Upper lobe of right lung (tissue), 1 donor: ENCODE measurements at places on chromosomes 7 and 10. TPM values are rescaled to one million over a fixed set of nuclear protein-coding genes. Genes with fewer than 3 reads are reported as not detected.

The HGF gene
- 26.5 TPM for total RNA-seq

The FAM13C gene
- 11.8 TPM for total RNA-seq

The OPN4 gene
- total RNA-seq: not detected

The RBM17 gene
- total RNA-seq: 92.5 TPM

The TIMM23B gene
- 15.3 TPM for total RNA-seq

The ATP5MK gene
- total RNA-seq: 206 TPM

The RAMP3 gene
- 255 TPM for total RNA-seq

The SBDS gene
- 129 TPM for total RNA-seq

The NUTM2B gene
- 0.96 TPM for total RNA-seq

The DOCK1 gene
- total RNA-seq: 46.4 TPM

The MRPS17 gene
- 12.6 TPM for total RNA-seq

- no peak for DNase-seq
Measured at GRCh38 chr10:131888186-131888604, 12.6 kb upstream of the PPP2R2D start.

GRCh38 chr10:129697463-129698247 is 230.6 kb downstream of the MGMT start:
- no peak for DNase-seq

GRCh38 chr7:135334830-135335543 is 101.3 kb downstream of the STRA8 start:
- DNase-seq: no peak

DNA sequence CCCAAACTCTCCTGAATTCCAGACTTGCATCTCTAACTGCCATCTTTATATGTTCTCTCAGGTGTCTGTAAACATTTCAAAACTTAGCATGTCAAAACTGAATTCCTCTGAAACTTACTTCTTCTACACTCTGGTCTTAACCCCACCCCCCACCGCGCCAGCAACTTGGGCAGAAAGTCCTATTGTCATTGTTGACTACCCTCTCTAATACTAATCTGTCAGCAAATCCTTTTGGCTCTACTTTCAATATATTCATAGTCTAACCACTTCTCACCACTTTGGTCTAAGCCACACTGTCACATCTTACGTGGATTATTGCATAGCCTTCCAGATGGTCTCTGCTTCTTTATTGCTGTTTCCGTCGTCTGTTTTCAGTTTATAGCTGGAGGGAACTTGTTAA is 86.6 kb downstream of the AHCYL2 start:
- no peak for DNase-seq

DNA sequence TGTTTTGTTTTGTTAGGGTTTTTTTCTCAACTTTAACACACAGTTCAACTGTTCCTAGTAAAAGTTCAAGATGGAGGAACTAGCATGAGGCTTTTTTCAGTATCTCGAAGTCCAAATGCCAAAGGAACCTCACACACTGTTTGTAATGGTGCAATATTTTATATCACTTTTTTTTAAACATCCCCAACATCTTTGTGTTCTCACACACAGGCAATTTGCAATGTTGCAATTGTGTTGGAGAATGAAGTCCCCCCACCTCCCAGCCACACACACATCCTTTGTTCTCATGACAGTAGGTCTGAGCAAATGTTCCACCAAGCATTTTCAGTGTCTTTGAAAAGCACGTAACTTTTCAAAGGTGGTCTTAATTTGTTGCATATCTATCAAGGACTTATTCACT is 120.9 kb downstream of the TWIST1 start:
- DNase-seq: no peak

GRCh38 chr7:127879436-127879835 is 151.8 kb downstream of the LRRC4 start:
- no peak for DNase-seq

DNA sequence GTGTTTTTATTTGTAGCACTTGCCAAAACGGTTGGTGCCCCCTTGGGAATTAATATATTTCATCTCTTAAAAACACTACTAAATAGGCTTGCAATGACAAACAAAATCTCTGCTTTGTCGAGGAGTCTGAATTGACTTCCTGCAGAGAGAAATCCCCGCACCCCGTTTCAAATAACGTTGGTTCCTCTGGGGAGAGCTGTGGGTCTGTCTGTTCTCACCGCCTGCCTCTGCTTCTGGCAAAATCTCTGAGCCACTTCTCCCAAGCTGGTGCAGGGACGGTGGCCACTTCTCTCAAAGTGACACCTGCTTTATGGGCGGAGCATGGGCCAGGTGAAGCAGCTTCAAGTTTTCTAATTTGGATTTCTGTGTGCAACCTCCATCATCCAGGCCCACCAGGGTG is 186.3 kb upstream of the ADARB2 start:
- DNase-seq: no peak

- no peak for DNase-seq
Measured at GRCh38 chr10:110141185-110141584, 66.2 kb upstream of the MXI1 start.

DNA sequence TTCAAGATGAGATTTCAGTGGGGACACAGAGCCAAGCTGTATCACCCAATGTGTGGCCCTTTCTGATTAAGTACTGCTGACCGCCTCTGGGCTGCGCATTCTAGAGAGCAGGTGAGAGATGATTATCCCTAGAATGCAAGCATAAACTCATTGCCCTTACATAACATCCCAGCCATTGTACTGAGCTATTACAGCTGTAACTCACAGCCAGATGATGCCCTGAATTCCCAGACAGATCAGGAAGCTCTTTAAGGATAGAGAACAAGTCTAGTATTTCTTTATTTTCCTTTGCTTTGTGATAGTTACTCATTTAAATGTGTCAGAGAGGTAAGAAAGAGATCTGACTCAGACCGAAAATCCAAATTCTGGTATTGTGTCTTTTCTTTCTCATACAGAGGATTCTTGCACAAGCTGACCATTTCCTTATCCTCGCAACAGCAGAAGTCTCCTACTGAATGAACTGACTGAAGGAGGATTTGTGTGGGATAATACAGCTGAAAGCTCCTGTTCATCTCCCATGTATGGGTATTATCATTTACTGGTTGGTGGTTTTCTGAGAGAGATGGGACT is 58.4 kb downstream of the ZNF22 start:
- no peak for DNase-seq

- DNase-seq: no peak
Measured at GRCh38 chr7:81029511-81029910, 110.7 kb upstream of the SEMA3C start.

GRCh38 chr10:80471001-80471400 is 16.9 kb downstream of the TSPAN14 start:
- DNase-seq: no peak

GRCh38 chr10:77836299-77836820 is 90.2 kb downstream of the DLG5 start:
- no peak for DNase-seq

- no peak for DNase-seq
Measured at GRCh38 chr7:43615558-43616145, 32.7 kb downstream of the STK17A start.

DNA sequence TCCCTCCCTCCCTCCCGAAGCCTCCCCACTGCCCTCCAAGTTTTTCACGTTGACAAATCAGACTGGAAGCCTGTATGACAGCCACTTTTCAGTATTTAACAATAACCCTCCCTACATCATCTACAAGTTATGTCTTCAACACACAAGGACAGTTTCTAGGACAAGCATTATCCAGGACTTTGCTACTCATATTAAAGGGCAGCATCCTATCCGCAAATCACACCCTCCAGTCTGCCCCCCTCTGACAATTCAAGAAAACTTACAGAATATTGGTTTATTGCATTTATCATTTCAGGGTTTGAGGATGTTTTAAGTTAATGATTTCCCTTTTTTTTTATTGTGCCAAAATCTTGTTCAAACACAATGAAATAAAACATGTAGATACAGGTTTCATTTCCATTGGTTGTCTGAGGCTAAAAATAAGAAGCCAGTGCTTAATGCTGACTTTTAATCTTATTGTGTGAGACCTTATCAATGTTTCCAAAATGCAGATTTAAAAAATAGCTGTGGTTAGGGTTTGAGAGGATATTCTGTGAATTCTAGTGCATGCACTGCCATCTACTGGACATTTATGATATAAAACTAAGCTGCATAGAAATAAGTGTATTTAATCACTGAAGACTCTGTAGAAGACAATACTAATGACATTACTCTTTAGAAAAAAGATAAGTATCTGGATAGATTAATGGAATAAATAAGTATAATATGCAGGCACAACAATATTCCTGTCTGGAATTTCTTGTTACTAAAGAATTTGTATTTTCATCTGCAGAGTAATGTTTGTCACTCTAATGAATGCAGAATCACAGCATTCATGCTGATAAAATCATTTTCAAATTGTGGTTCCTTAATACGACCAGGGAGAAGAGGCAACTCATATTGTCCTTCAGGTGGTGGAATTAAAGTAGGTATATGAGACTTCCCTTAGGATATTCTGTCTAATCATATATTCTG is 64.1 kb downstream of the CAV1 start:
- DNase-seq: no peak

DNA sequence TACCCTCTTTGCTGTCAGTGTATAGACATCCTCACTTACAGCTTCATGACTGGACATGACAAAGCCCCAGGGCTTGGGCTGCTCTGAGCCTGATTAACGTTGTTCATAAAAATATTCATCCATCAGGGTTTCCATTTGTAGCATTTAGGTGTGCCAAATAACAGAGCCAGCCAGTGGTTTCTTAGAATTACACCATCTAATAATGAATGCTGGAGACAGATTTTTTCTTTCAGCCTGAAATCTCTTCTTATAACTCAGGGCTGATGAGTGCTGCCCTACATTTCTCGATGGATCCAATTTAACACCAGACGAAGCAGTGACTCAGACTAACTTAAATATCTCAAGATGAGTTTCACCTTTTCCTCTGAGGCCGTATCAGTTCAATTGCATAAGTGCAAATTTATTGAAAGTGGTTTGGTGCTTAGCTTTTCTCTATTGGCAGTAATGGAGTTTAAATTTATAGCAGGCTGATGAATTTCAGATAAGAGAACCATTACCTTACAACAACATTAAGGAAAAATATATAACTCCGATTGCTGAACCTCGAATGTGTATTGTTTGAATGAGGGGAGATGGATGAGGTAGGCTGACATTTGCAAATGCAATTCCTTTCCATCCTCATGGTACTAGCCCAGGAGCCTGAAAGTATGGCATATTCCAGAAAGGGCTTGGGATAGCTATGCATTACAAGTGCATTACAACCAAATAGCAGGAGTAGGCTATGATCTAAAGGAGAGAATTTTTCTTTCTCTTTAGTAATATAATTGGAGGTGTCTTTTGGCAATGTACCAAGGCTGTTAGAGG is 900.6 kb downstream of the KCNMA1 start:
- DNase-seq: no peak

GRCh38 chr10:129935867-129936152 is 28.3 kb downstream of the EBF3 start:
- no peak for DNase-seq

- no peak for DNase-seq
Measured at GRCh38 chr10:129759214-129760002, 204.7 kb downstream of the EBF3 start.

DNA sequence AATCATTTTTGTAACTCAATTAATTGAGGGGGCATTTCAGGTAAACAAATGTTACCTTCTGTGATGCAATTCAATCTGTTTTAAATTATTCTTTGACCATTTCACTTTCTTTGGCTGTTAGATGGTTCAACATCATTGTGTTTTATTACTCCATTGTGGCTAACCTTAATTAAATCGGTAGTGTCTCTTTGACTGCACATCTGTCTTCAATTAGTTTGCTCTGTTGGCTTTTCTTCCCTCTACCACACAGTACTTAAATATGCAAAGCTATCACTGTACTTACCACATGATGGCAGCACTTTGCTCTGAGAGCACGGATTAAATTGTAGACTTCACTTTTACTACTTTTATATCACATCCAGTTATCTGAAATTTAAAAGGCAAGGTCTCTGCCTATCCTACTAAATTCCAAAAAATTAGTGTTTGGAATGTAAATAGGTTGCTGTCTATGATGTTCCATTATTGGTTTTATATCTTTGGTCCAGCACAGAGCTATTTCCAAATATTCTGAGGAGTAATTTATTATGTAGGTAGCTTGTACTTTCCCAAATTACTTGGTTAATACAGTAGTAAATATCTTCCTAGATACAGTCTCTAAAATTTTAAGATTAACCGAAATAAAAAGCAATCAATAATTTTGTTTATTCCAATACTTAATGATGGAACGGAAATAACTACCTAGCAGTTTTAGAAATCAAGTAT is 352.0 kb downstream of the PCLO start:
- no peak for DNase-seq

DNA sequence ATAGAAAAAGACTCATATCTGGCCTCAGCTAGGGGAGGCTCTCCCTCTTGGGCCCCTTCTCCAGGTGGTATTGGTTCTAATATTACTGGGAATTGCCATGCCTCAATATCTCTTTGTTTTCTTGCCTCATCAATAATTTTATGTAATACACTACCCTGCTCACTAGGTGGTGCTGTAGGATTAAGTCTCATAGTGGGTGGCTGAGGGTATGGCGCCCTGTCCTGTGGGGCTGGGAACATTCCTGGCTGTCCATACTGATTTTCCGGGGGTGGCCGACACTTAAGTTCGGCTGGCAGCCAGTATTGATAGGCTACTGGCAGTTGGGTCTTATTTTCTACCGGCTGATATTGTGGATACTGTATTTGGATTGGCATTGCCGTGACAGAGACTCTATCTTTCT is 9.0 kb upstream of the TAS2R3 start:
- no peak for DNase-seq

- DNase-seq: peak; percentile 86
Measured at GRCh38 chr7:23680414-23681405, 711 bp downstream of the FAM221A start.

GRCh38 chr7:22920672-22921071 is 93.3 kb downstream of the HYCC1 start:
- no peak for DNase-seq

GRCh38 chr7:136027160-136027559 is 50.0 kb upstream of the MTPN start:
- no peak for DNase-seq

DNA sequence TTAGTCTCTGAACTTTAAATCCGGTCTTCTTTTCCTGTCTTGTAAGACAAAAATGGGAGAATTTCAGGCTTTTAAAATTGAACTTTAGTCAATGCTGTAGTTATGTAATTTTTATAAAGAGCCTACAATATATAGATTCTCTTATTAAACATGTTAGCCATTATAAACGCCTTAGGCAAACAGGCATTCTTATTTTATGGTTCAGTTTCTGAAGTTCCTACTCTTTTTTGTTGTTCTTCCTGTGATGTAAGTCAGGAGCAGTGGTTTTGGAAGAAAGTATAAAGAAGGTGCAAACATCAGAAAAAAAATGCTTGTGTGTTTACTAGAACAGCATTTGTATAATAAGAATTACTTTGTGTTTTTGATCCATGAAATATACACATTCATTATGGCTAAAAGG is 41.6 kb downstream of the BICC1 start:
- DNase-seq: no peak

DNA sequence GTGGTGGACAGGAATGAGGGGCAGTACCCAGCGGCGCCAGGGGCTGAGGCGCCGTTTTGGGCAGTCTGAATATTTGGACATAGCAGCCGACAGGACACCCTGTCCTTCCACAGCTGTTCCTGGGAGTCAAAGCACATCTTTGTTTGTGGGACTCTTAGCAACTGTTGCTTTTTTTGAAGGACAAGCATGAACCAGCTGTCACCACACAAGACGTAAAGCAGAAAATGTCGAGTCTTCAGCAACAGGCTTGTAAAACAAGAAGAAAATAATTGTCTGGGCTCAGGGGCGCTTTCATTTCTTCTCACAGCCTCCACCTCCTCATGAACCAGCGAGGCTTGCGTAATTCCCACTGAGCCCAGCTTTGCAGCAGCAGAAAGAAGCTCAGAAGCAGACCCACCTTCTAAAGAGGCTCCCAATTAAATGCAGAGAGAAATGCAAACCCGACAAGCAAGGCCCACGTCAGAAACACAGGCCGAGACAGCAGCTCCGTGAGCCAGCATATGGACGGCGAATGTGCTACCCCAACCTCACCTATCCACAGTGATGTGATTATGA is 68.9 kb upstream of the DNAAF5 start:
- DNase-seq: no peak
